Stomach (tissue), 19 donors: ENCODE measurements at places on chromosomes 2 and 18. TPM values are rescaled to one million over a fixed set of nuclear protein-coding genes. Genes with fewer than 3 reads are reported as not detected.
A peak's percentile ranks its signal among the peaks of the same experiment; 100 is the strongest.

- no peak for DNase-seq
Measured at GRCh38 chr18:59760212-59760611, 63.0 kb upstream of the CCBE1 start.

- DNase-seq, result peak; percentile 93
Measured at GRCh38 chr2:126776692-126777619, 121.0 kb downstream of the GYPC start.

DNA sequence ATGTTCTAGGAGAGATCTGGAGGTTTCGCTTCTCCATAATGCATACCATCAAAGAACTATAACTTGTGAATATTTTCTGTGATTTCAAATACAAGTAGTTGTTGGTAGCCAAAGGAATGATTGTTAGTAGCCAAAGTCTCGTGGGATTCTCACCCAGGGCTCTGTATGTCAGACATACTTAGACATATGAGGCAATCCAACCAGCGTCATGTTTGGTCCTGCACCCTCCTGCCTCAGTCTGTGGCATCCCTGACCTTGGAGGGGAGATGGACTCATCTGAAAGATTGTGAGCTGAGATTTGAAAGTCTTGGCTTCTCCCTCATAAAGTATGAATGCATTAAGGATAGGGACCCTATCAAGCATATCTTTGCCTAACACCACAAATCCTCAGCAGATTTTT lies 81.2 kb downstream of the CTIF start:
- DNase-seq, result no peak

RESP18 gene
- not detected for polyA plus RNA-seq

GRCh38 chr2:10527585-10527984 lies 79.5 kb upstream of the ODC1 start:
- no peak for DNase-seq

GRCh38 chr2:20877960-20878359 lies 55.1 kb upstream of the LDAH start:
- DNase-seq, result no peak

CFC1 gene
- polyA plus RNA-seq, result 10.9 TPM

GPR55 gene
- polyA plus RNA-seq, result not detected

- no peak for DNase-seq
Measured at GRCh38 chr18:72700961-72701710, 157.0 kb upstream of the CBLN2 start.

DNA sequence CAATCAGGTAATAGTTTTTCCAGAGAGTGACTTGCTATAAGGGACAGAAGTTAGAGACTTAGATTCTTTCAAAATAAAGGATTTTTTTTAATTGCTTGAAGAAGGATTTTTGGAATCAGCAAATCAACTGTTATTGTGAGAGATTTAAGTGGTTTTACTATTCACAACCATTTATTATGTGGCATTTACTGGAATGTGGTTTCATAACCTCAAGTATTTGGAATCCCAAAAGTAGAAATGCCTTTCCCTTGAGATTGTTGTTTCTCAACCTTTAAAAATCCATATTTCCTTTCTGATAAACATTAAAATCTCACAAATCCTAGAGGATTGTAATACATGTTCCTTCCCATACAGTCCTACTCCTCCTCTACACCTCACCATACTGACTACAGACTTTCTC lies 5.0 kb downstream of the TANK start:
- no peak for DNase-seq

DNA sequence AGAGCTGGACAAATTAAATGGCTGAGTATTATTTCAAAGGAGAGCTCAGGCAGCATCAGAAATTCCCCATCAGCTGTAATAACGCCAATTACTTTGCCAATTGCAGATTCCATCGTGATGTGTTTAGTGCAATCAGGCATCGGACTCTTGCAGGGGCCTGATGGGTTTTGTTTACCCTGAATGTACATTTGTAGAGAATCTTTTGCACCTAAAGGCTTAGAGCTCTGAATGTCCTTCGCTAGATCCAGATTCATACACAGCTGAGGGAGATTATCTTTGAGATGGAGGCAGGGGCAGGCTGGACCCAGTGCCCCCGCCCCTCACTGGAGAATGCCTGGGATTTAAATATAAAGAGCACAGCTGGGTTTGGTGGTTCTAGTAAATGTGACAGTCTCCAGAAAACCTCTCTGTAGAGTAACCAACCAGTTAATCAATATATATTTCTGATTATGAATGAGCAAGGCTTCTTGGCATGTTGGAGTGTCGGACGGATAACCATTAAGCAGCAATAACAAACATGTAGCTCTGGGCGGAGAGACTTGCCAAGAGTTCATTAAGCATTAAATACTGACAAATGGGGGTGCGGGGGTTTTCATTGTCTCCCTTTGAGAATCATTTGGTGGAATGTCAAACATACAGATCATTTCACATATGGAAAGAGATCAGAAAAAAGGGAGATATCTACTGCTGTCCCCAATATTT lies 200.9 kb downstream of the SETBP1 start:
- DNase-seq, result peak; percentile 44

DNA sequence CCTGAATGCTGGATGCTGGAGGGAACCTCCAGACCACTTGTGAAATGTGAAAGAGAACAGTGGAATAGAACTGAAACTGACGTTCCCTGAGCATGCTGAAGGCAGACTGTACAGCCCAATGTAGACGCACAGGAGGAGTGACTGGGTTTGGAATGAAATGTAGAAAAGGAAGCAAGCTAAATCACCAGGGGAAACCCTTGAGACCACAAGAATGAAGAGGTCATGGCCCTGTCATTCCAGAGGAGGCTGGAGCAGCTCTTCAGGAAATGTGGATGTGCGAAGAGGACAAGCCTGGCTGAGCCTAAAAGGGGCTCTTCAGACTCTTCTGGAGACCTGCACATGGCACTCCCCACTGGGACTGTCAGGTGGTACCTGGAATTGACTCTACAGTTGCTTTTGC lies 118.5 kb upstream of the ALPP start:
- peak; percentile 35 for DNase-seq

- peak; percentile 28 for DNase-seq
Measured at GRCh38 chr2:36781907-36782720, 85.6 kb downstream of the VIT start.

BAZ2B gene
- 7.2 TPM for polyA plus RNA-seq

DNA sequence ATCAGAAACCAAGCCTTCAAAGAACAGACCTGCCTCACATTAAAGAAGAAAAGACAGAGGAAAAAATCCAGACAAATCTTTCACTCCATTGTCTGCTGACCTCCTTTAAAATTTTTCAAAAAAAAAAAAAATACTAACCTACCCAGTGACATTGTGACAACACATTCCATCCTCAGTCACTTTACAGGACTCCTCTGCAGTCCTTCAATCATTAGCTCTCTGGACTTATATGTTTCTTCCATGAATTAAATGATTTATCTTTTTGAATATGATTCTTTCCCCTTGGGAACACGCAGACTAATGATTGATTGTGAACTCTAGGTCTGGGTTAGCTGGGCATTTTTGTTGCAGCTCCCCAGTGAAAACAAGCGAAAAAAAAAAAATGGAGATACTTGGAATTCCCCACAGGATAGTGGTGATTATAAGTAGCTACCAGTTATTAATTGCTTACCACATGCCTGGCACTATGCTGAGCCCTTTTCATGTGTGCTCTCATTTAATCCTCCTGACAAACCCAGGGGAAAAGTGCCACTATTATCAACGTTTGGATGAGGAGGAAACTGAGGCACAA lies 261.3 kb upstream of the NCKAP5 start:
- no peak for DNase-seq

UCN gene
- polyA plus RNA-seq, result 3.5 TPM

UGT1A8 gene
- polyA plus RNA-seq, result not detected

SMAD2 gene
- polyA plus RNA-seq, result 18.9 TPM

GRCh38 chr2:109258905-109259540 lies 130.0 kb downstream of the SH3RF3 start:
- DNase-seq, result no peak

TRIM43 gene
- 0.25 TPM for polyA plus RNA-seq

DNA sequence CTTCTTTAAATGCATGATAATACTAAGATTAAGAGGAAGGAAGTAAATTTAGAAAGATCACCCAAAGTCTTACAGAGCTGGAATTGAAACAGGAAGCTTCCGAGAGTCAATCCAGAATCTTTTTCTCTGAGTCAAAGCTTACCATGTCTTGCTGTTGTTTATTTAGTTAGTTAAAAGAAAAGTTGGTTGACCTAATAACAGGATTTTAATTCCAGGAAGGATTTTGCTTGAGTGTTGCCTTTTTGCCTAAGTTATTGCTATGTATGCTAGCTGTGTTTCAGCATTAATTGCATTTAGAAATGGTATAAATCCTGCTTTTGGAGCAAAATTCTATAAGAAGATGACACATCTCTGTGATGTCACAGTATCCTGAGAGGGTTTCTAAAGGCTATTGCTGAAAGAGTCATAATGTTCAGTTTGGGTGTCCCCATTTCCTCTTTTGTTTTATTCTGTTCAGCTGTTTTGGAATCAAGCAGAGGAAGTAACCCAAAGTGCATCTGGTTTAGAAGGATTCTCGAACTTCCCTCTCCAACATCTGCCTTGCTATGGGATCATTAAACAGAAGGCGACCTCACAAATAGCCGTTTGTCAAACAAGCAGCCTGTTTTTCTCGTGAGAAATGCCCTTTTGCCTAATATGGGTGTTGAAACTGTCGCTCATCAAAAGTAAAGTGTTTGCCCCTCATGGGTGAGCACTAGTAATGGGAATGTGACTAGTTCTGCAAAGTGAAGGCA lies 271.5 kb upstream of the MMADHC start:
- DNase-seq, result no peak

MEIS1 gene
- 36.8 TPM for polyA plus RNA-seq

DNA sequence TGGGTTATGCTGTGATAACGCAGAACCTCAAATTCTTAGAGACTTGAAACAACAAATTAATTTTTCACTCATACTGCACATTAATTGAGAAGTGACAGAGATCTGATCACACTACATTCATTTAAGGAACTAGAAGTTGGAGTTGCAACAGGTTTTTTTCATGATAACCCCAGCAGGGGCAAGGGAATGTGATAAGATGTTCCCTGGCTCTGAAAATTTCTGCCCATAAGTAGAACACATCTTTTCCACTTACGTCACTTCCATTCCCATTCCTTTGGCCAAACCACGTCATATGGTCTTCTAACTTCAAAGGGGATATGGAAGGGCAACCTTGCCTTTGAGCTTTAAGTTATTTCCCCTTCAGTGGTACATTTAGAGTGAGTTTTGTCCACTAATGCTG lies 29.7 kb upstream of the PSME4 start:
- no peak for DNase-seq

- DNase-seq, result no peak
Measured at GRCh38 chr2:205347899-205348298, 334.4 kb upstream of the NRP2 start.

- DNase-seq, result peak; percentile 5
Measured at GRCh38 chr18:72246076-72246475, 298.1 kb downstream of the CBLN2 start.

PROKR1 gene
- polyA plus RNA-seq, result not detected

FLACC1 gene
- polyA plus RNA-seq, result 0.13 TPM

DNA sequence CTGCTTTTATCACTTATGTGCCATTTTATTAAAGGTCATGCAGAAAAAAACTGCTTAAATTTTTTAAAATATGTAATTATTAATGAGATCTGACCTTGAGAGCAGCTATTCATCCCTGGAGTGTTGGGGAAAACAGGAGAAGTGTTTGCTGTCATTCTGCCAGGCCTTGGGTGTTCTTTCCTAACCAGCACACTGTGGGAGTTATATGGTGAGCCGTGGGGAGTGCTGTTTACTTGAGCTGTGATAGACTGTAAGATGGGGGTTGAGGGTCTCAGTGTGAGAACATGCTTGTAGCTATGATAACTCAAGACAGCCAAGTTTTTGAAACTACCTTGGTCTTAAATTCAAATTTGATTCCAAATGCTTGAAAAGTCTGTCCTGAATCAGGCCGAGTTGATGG lies 101.3 kb upstream of the ARHGAP28 start:
- no peak for DNase-seq

- DNase-seq, result no peak
Measured at GRCh38 chr2:204004912-204005311, 68.3 kb downstream of the ICOS start.

TXNDC2 gene
- polyA plus RNA-seq, result not detected

- DNase-seq, result no peak
Measured at GRCh38 chr2:2184549-2185249, 146.4 kb downstream of the MYT1L start.
